ENCODE measurements at places on chromosomes 6 and 20.

DNA sequence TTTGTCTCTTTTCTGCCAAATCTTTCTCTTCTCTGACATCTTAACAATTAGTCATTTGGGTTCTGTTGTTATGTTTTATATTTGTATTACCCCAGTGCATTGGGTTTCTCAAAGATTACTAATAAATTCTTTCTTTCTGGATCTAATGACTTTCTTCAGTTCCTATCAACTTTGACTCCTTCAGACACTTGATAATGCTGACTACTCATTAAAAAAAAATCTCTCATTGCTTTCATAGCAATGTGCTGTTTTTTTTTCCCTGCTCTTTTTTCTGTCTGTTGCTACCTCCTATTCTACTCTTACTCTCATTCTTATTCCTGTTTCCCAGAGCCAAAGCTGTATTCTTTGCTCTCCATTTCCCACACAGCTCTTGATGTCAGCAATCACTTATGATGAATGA, 81.3 kb upstream of the MAP3K7 start:
- no peak for DNase-seq

- DNase-seq: peak; percentile 73
Measured at GRCh38 chr6:960356-960755, 267.4 kb upstream of the EXOC2 start.

DNA sequence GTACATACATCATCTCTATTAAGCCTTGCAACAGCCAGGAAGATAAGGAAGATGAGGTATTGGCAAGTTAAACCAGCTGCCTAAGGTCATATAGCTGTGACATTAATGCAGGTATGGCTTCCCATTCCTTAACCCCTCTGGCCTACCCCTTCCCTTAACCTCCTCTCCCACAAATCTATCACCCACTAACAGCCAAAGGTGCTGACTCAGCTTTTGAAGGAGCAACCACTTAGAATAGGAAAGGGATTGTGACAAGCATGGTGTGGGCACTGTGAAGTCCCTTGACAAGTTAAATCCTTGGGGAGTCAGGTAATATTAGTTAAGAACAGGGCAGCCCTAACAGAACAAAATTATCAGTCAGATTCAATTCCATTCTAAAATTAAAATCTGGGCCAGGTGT, 5.4 kb upstream of the SH3BGRL2 start:
- DNase-seq: no peak

GRCh38 chr6:150537893-150538292, 61.8 kb upstream of the PLEKHG1 start:
- no peak for DNase-seq

DNA sequence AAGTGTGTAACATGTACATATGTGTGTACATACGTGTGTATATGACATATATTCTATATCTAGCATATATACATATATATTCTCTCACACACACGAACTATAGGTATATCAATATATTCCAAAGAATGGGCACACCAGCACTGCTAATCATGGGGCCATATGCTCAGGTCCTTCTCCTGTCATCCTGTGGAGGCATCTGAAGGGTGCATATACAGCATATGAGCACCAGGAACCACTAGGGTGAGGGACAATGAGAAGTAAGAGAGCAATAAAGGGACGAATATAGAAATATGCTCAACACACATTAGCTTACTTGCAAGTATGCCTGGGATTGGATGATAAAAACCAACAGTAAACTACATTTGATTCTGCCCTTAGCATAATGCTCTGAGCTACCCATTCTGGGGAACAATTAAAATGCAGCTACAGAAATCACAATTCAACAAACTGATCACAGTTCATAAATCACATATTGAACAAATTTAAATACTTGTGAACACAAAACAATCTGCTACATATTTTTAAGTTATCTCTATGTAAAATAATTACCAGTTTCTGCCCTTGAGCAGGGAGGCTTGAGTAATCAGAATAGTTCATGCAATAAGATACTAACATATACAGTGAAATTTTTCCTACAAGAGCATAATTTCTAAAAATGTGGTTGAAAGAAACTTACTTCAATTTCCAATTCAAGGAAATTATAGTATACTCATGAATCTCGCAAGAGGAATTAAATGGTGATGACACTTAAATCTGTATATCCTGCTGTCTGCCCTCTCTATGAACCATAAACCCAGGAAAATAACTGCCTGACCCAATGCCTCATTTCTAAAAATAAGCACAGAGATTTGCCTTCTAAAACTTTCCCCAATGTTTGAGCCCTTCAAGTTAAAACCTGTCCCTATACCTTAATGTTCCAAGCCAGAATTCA, 272.2 kb upstream of the THEMIS start:
- no peak for DNase-seq

DNA sequence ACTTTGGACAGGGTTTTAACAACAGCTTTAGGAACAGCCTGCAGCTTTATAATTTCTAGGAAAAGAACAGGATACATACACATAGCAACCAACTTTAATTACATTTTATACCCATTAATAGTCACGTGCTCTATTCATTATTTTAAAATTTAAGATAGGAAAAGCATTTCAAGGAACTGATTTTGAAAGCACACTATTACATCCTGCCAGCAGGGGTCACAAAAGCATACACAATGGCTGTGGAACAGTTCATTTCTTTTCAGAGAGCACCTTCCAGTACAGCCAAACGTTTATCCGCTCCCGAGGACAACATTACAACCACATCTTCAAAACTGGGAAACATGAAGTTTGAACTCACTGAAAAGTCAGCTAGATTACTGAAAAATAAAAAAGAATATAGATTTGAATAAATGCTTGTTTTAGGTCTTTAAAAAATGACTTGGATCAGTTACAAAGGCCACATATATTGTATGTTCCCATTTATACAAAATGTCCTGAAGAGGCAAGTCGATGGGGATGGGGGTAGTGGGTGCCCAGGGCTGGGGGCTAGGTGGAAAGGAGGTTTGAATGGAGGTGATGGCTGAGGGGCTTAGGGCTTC, 104.6 kb upstream of the EXOC2 start:
- DNase-seq: peak; percentile 70

DNA sequence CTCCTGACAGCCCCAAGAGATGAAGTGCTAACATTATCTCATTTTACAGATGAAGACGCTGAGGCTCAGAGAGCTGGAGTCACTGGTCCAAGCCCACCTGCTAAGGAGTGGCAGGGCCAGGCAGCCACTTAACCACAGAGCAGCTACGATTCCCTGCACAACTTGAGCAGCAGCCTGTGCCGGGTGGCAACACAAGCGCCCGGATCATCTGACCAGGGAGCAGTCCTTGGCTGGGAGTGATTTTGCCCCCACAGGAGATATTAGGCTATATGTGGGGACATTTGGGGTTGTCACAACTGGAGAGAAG, 93.2 kb upstream of the PTPN1 start:
- no peak for DNase-seq

GRCh38 chr6:47303342-47303741, 6.4 kb downstream of the TNFRSF21 start:
- DNase-seq: no peak

- no peak for DNase-seq
Measured at GRCh38 chr20:36315545-36316351, 9.6 kb downstream of the DLGAP4 start.

DNA sequence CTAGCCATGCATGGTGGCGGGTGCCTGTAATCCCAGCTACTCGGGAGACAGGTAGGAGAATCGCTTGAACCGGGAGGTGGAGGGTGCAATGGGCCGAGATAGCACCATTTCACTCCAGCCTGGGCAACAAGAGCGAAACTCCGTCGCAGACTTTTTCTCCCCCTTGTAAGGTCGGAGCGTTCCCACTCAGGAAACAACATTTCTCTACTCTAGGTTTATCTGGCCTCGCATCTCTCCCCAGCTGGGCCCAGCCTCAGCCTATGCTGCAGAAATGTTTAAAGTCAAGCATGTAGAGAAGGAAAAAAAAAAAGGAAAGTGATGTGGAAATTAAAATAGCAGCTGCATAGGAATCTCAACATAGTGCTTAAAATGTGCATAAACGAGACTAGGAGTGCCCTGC, 172.3 kb downstream of the TRIM27 start:
- DNase-seq: no peak

DNA sequence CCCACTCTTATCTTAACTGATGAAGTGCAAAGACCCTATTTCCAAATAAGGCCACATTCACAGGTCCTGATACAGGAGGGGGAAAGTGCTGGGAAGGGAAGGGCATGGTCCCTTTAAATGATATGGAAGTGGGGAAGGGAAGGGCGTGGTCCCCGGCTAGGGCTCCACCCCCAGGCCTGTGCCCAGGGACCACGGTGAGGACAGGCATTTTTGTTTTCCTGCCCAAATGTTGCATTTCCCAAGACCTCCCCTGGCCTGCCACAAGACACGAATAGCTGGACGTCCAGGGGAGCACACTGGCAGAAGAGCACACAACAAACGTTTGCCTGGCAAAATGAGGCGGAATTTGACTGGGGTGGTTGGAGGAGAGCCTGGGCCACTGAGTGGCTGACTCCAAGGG, 16.1 kb upstream of the HFE start:
- DNase-seq: no peak

DNA sequence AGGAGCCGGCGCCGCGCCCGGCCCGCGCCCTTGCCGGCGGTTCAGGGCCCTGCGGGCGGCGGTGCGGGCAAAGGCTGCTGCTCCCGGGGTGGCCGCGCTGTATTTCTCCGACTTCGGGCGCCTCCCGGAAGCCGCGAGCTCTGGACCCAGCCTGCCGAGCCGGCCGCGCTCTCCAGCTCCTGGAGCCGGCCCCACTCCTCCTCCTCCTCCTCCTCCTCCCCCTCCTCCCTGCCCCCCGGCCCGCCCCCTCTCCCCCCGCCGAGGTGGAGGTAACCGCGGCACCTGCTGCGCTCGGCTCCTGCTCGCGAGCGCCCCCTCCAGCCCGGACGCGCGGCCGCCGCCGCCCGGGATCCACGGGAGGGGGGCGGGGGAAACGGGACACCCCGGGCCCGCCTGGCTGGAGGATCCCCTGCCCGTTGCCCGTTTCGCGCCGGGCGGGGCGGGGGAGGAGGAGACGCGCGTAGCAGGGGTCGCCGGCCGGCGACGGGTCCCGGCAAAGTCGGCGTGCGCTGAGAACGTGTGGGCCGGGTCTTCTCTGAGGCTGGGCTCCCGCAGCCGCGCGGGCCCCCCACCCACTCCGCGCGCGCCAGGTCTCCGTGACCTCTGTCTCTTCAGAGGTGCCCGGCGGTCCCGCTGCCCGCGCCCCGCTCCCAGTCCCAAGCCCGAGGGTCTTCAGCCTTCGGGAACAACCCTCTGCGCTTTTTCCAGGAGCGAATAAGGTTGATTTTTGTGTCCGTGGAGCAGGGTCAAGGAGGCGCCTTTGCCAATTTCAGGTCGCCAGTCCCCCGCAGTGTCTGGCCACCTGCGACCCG, at the start of gene SLC22A23:
SLC22A23 (minus strand) TSS at position 153 of the 812 bp plus-strand sequence. CDS start 491 bp downstream, outside the sequence.
- peak; percentile 91 for DNase-seq

GRCh38 chr20:49424536-49424935, 57.9 kb downstream of the KCNB1 start:
- DNase-seq: peak; percentile 43

DNA sequence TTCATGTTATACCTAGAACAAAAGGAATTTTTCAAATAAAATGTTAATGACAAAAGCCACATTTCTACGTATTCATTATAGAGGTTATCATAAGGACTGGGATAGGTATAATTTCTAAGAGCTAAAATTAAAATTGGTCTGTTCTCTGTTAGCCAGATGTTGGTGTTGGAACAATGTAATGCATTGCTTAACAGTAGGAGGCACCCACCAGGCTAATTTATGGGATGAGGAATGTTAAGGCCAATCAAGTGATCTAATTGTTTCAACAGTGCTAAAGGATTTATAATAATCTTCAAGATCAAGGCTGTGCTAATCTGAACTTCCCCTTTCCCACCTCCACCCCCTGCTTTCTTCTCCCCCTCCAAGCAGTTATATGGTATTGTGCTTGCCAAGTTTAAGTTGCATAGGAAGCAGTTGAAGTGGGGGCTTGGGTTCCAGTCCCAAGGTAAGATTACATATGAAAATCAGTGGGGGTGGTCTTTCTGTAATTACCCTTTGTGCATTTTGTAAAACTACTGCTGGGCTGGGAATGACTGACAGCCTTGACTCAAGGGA, 89.2 kb upstream of the BACH2 start:
- DNase-seq: no peak

DNA sequence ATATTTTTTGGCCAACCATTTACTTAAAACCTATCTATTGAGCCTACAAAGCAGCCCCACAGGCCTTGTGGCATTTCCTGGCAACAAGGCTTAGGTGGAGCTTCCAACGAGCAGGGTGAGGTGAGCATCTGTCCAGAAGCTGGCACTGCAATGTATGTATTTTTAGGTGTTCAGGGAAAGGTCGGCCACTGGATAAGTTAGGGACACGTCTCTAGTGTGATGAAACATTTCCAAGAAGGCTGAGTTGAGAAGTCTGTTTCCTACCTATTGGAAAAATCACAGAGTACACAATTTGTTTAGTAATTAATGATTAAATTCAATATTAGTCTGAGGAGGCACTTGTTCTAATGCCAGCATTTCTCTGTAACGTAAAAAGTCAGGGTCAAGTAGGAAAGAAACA, 17.8 kb upstream of the RCAN2 start:
- DNase-seq: no peak

- no peak for DNase-seq
Measured at GRCh38 chr6:41257369-41258195, 28.9 kb downstream of the TREM1 start.

GRCh38 chr20:55200317-55200716, 724.9 kb downstream of the DOK5 start:
- DNase-seq: no peak

- no peak for DNase-seq
Measured at GRCh38 chr6:93351222-93351621, 68.1 kb downstream of the EPHA7 start.
